ENCODE measurements at places on chromosomes 11 and 22. TPM values are rescaled to one million over a fixed set of nuclear protein-coding genes. Genes with fewer than 3 reads are reported as not detected.

DNA sequence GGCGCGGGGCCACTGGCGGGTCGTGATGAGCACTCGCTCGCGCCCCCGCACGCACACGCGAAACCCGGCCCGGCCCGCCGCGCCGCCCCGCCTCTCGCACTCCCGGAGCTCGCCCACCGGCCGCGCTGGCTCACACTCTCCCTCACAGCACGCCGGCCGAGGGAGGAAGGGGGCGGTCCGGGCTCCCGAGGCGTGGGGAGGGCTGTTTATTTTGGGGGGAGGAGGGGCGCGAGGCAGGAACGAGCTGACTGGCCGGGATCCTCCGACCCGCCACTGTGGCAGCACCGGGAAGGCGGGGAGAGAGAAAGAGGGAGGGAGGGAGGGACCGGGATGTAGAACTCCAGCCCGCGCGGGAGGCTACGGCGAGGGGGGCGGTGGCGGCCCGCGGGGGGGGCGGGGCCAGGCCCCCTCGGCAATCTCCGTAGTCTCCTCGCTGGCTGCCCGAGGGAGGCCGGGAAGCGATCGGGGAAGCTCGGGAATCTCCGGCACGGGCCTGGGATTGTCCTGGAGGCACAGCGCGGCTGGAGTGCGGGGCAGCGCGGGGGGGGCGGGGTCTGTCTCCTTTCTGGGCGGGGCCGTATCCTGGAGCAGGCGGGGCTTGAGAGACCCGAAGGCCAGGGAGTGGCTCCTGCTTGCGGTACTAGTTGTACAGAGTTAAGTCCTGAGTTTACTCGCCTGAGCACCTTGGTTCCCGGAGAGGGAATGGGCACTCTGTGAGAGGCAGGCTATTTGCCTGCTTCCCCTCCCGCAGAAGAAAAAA is at the start of gene RBFOX2:
Gene RBFOX2, minus strand, starts transcription at position 179 of the 760 bp plus-strand sequence. CDS start 399 bp downstream, outside the sequence.
- DNase-seq, result peak; percentile 97

DNA sequence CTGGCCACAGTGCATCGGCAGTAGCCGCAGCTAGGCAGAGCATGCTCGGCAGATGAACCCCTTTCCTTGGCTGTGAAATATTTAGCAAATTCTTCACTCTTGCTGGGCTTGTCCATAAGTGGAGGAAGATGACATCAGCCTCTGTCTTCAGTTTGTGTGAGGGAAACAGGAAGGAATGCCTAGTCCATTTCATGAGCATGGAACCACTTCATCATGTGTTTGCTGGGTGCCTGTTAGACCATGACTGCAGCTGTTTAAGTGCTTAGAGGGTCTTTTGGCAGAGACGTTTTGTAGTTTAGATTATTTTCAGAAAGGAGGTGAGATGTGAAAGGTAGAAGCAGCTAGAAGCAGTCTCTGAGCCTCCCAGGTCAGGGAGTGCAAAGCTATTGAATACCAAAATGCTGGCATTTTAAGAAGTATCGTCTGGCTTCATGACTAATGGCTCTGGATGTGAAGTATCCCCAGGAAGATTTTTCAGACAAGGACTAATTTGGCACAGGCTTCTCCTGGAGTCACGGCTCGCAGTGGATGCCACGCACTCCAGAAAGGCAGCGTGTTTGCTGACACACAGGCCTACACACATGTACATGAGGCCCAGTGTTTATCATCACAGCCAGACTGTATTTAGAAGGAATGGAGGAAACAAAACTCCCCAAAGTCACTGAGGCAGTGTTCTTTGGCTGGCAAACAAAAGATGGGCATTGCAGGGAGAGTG is 43.1 kb upstream of the GRAMD1B start:
- DNase-seq, result no peak

- peak; percentile 77 for DNase-seq
These were observed 43.1 kb upstream of the PPARA start for GRCh38 chr22:46107089-46107664.

- no peak for DNase-seq
These were observed 43.3 kb downstream of the DDX10 start for GRCh38 chr11:108708173-108708572.

DNA sequence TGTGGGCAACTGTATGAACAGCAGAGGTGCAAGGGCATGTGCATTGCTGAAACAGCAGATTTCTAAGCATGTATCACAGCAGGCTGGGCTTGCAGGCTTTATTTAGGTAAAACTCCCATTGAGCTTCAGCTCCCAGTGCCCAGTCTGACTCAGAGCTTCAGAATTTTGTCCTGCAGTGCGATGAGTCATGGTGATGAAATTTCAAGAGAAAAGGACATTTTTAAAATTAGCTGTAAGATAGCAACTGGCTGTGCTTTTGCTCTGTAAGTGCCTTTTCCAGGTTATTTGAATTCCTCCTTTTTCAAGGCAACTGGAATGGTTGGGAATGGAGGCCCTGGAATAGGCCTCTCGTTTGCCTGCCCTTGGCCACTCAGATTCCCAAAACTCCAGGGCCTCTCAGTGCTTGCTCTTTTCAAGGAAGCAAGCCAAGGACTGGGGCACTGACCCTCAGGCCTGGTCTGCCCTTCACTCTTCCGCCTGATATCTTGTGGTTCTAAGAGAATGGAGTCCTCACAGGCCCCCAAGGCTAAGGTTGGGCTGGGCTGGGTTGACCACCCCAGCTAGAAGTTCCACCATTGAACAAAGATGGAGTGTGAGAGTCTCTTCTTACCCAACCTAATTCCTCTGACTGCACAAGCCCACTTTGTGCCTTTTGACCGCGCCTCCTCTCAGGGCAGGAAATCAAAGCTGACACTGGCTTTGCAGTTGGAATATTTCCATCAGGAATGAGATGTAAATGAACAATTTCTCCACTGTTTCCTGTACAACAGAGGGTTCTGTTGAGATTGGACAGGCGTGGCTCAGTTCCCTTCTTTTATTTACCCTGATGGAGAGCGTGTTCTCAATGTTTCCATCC is 59.5 kb upstream of the PRSS23 start:
- DNase-seq, result peak; percentile 66

DNA sequence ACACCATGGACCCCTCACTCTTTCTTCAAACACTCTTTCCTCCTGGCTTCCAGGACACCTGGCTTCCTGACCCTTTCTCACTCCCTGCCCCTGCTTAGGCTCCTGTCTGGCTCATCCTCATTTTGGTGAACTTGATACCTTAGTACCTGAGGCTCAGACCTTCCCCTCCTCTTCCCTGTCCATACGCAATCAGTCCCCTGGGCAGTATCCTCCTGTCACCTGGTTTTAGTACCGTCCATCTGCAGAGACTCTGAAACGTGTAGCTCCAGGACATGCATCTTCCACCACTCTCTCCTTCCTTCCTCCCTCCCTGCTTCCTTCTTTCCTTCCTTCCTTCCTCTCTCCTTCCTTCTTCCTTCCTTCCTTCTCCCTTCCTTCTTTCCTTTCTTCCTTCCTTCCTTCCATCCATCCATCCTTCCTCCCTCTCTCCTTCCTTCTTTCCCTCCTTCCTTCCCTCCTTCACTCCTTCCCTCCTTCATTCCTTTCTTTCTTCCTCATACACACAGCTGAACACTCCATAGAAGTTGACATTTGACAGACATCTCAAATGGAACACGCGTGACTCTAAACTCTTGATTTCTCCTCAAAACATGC is 1488.6 kb downstream of the TBC1D22A start:
- no peak for DNase-seq

The GRM5 gene
- total RNA-seq, result not detected

DNA sequence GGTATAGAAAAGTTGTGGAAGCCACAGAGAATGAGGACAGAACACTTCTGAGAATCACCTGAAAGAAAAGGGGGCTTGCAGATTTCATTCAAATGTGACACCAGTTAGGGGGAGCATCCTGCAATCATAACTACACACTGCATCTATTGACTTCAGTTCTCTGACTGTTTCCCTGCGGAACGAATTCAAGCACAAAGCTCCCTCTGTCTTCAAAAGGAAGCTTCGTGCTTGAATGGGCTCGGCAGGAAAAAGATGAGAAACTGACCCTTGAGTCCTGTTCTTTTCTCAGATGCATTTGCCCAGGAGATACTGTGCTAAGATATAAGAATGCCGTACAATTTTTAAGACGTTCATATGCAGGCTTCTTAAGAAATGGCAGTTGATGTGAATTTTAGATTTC is 2000.4 kb upstream of the RAG2 start:
- no peak for DNase-seq

- DNase-seq, result no peak
These were observed 42.0 kb upstream of the HORMAD2 start for GRCh38 chr22:30038219-30038618.

The GALNT18 gene
- total RNA-seq, result 24.4 TPM

DNA sequence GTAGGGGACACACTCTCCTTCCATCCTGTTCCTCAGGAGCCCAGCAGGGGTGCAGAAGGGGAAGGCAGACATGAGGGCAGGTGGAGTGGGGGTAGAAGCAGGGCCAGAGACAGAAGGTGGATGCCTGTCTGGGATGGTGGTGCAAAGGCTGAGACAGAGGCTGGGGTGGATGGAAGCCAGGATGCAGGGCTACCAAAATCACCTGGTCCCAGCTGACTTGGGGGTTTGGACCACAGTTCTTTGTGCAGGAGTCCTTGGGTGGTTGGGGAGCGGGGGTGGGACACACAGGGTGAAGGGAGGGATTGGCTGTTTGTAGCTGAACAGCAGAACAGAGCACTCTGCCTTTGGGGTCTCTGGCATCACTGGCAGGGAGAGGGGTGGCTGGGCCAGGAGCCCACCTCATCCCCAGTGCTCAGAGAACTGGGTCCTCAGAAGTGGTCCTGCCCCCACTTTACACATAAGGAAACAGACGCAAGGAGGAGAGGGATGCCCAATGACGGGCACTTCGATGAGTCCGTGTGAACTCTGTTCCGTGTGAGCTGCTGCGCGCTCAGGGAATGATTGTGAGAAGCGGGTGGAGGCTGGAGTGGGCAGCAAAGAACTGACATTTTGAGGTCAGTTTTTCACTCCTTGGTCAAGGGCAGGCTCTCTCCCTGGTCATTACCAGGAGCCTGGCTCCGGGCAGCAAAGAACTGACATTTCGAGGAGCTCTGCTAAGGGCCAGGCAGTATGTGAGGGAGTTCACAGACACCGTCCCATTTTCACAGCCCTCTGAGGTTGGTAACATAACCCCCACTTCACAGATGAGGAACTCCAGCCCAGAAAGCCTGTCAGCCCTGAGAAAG is 1.9 kb downstream of the TAGLN start:
- peak; percentile 23 for DNase-seq

GRCh38 chr11:63613517-63614135 is 607 bp downstream of the PLAAT3 start:
- peak; percentile 66 for DNase-seq
